ENCODE measurements at places on chromosomes 4 and X. TPM values are rescaled to one million over a fixed set of nuclear protein-coding genes. Genes with fewer than 3 reads are reported as not detected.

DNA sequence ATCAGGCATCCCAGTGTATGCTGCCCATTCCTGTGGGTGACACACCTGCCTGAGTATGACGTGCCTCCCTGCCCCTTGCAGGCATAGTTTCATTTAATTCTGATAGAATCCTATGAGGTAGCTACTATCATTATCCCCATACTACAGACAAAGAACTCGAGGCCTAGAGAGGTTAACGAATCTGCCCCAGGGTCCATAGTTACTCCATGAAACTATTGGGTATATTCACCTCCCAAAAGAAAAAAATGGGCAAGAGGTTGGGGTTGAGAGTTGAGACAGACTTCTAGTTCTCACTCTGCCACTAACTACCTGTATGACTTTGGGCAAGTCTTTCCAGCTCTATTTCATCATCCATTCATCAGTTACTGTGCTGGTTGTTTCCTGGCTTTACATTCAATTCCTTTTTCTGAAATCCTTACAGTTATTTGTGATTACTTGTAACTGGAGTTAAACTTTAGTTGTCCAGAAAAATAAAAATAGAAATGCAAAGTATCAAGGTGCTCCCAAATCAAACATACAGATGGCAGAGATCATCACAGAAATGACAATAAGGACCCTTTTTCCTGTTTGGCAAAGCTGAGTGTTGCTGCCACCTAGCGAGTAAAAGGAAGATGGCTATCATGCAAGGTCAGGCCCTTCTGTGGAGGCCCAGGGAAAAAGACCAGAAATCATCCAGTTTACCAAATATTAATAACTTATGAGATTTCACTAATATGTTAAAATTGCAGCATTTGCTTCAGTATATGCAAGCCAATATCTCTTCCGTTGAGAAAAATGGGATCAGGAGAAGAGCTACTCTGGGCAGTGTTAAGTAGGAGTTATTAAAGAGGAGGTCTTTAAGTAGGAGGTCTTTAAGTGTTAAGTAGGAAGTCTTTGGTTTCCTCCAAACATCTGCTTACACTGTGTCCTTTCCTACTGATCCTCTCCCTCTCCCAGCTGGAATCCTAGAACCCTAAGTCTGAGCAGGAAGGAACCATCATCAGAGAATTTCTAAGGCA is 17.1 kb upstream of the MAP7D3 start:
- peak; percentile 57 for DNase-seq

DNA sequence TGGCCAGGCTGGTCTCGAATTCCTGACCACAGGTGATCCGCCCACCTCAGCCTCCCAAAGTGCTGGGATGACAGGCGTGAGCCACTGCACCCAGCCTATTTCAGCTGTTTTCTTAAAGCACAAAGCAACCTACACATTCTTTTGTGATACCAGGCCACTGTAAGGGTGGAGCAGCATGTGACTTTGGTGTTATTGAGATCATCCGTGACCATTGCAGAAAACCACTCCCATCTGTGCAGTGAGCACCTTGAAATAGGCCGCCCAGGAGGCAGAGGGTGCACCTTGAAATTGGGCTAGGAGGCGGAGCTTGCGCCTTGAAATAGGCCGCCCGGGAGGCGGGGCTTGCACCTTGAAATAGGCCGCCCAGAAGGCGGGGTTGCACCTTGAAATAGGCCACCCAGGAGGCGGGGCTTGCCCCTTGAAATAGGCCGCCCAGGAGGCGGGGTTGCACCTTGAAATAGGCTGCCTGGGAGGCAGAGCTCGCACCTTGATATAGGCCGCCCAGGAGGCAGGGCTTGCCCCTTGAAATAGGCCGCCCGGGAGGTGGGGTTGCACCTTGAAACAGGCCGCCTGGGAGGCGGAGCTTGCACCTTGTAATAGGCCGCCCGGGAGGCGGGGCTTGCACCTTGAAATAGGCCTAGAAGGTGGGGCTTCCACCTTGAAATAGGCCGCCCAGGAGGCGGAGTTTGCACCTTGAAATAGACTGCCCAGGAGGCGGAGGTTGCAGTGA is 9.0 kb upstream of the SLC25A6 start:
- no peak for DNase-seq

DNA sequence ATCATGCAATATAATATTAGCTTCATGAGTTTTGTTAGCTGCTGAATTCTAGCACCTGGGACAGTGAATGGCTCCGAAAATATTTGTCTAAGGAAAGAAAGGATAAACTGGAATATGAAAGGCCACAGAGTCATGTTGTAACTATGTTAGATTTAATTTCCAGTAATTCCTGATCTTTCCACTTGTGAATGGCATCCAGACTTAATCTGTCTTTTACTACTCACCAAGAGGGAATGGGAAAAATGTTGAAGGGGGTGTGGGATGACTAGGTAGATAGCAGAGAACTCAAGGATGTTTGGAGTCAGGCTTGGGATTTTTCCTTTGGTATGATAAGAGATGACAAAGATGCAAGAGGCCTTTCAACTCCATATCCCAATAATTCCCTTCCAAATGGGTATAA is 9.4 kb downstream of the ADH6 start:
- no peak for DNase-seq

DNA sequence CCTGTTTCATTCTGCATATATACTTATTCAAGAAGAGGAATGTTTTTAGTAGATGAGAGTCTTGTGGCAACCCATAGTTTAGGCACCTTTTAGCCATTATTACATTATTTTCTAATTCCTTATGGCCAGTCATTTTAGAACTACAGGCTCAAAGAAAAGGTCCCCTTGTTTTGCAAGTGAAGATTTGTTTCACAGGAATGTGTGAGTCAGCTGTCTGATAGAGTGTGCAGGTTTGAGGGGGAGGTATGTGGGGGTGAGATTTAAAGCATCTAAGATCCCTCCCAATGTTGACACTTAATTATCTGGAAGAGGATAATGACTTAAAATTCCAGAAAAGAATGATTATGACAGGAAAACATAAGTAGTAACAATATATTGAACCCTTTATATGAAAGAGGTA is 495.6 kb downstream of the KCNIP4 start:
- DNase-seq = no peak

- DNase-seq = no peak
These were observed 42.5 kb downstream of the HTRA3 start for GRCh38 chr4:8312069-8312445.

POU4F2 gene
- total RNA-seq = not detected

Data from activated CD4-positive, alpha-beta memory T cell treated with anti-CD3 and anti-CD28 coated beads for 36 hours (primary cell).